ENCODE measurements at places on chromosomes 7 and 10.

GRCh38 chr7:155309021-155309338 is 11.3 kb downstream of the INSIG1 start:
- no peak for DNase-seq

- no peak for DNase-seq
Measured at GRCh38 chr7:110522761-110523200, 568.1 kb upstream of the LRRN3 start.

DNA sequence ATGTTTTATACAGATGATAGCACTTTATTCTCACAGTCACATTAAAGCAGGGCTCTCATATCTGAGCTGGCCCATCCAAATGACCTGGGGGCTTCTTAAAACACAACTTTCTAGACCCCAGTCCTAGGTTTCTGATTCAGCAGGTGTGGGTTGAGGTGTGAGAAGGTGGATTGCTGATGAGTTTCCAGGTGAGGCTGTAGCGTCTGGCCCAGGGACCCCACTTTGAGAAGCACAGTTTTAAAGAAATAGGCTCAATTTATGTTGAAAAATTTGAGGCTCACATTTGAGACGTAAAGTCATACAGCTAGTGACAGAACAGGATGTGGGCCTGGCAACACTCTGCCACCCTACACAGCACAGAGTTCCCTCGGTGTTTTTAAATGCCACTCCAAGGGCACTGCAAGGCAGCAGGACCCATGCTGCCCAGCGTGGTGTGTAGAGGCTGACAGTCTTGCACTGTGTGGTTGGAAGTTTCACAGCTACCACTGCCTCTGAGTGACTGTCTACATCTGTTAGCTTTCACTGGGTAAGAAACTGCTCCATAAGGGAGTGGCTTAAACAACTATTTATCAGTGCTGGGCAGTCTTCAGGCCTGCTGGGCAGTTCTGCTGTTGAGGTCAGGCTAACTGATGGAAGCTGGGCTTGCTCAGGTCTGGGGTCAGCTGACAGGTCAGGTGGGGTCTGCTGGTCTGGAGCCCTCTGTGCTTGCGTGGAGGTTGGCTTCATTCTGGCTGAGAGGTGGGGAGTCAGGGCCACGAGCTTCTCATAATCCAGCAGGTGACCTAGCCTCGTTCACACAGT is 319.7 kb downstream of the CXCL12 start:
- DNase-seq = no peak

DNA sequence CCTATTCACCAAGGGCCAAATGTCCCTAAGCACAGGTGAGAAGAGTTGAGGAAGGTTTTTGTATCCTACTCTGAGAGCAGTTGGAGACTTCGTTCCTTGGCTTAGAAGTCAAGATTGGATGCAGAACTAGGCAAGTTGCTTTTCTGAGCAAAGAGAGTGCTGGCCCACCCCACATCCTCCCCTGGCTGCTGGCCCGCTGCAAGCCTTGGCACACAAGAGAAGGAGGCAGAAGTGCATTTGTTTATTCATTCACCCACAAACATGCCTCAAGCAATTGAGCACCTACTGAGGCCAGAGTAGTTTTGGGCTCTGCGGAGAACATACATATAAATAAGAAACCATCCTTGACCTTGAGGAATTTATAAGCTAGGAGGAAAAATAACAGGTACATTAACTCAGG is 318.9 kb downstream of the KCNMA1 start:
- DNase-seq = no peak
